ENCODE measurements at places on chromosomes 1 and 21. TPM values are rescaled to one million over a fixed set of nuclear protein-coding genes. Genes with fewer than 3 reads are reported as not detected.

KCNA3 gene
- total RNA-seq = 2.7 TPM

PTBP2 gene
- 16.3 TPM for total RNA-seq

ALX3 gene
- total RNA-seq = not detected

ARHGEF10L gene
- 44.9 TPM for total RNA-seq

AGT gene
- 102 TPM for total RNA-seq

- DNase-seq = no peak
Measured at GRCh38 chr1:220448217-220448616, 79.7 kb upstream of the MARK1 start.

- no peak for DNase-seq
Measured at GRCh38 chr21:16667395-16667794, 845.4 kb upstream of the CXADR start.

DNA sequence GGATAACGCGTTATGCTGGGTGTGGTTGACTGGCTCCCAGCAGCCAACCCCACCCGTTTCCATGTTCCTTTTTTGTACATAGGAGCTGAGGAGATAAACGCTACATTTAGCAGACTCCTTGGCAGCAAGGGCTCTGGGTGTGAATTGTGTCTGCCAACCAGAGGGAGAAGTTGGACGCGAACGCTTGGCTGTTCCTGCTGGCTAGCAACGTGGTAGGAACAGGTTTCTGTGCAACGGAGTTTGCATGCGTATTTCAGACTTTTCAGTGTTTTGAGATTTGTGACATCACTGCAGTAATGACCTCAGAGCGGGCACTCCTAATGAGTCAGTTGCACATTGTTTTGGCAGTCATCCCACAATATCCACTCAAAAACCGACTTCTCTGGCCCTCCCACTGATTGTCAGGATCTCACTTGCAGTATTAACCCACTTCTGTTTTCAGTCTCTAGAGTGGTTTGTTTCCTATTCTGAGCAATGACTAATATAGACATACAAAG, 98.7 kb upstream of the RGS1 start:
- peak; percentile 59 for DNase-seq

DNA sequence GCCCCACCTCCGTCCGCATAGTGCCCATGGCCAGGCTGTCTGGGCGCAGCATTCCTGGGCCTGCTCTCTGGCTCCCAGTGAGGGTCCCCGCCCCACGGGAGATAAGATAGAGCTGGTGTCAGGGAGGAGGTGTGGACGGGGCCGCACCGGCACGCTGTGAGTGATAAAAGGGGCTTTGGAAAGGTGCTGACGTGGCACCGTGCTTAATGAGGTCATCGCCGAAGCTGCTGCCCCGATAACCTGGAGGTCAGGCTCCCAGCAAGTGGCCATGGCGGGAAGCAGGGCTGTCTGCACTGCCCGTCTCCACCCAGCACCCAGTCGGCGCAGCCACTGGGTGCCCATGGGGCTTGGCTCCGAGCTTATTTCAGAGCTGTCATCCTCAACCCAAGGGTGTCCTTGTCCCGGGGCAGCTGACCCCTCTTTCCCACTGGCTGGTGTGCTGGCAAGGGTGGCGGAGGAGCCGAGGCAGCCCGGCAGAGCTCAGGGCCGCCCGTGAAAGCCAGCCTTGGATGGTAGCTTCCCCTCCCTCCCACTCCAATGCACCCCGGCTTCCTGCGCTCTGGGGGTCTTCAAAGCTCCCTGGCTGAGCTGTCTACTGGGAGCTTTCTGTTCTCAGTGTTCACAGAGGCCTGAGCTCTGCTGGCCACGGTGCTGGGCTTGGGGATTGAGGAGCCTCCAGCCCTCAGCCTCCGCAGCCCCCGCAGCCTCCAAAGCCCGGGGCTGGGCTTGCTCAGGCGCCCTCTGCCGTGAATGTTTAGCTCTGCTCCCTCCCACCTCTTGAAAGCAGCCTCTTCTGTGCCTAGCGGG, 105.1 kb upstream of the ARHGEF16 start:
- peak; percentile 83 for DNase-seq

GRCh38 chr1:44650159-44650831, 24.0 kb downstream of the TMEM53 start:
- no peak for DNase-seq

DNA sequence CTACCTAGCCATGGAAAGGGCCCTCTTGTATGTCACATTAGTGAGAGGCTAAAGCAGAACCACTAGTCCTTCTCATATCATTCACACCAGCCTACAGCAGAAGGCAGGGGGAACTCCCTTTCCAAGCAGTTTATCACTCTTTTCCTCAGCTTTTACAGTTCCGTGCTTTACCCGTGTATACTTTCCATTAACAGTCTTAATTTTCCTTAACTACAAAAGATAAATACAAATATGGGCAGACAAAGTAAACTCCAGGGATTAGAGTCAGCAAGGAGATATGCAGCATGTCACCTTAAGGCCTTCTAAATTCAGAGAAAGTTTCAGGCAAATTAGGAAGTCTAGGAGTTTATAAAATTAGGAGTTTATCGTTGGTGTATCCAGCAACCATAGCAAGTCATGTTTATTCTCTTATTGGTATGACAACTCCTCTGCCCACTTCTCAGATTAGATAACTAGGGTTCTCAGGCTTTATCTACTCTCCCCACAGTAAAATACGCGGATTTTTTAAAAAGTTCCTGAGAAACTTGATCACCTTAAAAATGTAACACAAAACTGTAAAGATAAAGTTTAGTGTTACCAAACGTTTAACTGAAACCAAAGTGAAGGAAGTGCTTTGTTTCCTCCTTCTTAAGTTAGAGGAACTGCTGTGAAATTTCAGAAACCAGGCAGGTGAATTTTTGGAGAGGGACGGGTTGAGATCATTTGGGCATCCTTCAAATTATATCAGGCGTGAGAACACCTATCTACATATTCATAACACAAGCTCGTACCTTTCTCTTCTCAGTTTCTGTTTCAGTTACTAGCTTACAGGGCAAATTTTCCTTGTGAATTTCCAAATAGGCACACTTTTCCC, 42.7 kb upstream of the SLC19A2 start:
- no peak for DNase-seq

GRCh38 chr21:16587141-16587581, 857.4 kb downstream of the USP25 start:
- DNase-seq = peak; percentile 54

- DNase-seq = no peak
Measured at GRCh38 chr1:185961664-185962063, 227.5 kb downstream of the HMCN1 start.

DNA sequence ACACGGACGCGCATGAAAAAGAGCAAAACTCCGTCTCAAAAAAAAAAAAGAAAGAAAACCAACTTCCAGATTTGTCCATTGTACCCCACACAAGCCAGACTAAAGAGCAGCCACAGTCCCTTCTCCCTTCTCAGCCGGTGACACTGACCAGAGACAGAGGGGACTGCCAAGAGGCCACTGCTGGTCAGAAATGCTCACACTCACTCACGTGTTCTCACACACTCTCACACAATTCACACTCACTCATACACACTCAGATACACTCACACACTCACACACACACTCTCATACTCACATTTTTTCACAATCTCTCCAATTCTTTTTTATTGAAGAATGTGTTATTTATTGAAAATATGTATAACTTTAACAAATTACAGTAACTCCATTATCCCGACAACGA, 90.8 kb upstream of the RAB4A start:
- DNase-seq = no peak

DNA sequence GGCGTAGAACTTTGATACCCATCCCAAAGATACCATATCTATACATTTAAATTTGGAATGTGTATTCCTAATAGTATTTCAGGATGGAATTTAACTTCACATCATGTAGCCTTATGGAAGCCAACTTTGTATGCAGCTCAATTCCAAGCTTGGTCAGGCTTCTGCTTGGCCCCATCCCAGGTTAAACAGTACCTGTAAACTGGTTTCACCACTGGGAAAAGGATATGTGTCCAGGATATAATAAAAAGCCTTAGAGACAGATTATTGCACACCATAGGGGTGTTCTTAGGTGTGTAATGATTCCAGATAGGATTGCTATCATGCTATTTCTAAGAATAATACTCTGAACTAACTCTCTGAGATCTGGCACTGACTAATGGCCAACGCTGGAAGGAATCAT, 28.1 kb downstream of the ADAM30 start:
- DNase-seq = no peak

Measured in left cardiac atrium (tissue), 4 donors.